Stimulated activated CD4-positive, alpha-beta T cell treated with anti-CD3 and anti-CD28 coated beads, TNF-alpha, amount 100 ng/mL, for 48 hours (primary cell): ENCODE measurements at places on chromosomes 3 and 15.

- no peak for DNase-seq
Observed at GRCh38 chr3:10322352-10322710, 1.4 kb upstream of the SEC13 start.

DNA sequence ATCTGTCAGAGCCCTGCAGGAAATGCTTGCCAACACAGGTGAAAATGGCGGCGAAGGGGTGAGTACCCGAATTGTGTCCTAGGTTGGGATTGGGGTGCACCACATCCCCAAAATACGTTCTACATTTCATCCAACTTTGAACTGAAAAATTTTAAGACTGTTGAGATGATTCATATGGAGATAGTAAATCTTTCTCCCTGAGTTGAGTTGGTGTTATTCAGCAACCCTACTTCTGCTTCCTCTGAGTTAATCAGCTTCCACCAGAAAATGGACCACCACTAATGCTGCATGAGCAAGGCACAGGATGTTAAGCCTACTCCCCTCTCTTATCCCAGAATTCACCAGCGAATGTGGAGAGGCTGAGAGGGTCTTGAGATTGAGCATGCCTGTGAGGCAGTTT is 192.9 kb downstream of the RYR3 start:
- no peak for DNase-seq

- DNase-seq: no peak
Observed at GRCh38 chr3:10973046-10973595, 19.4 kb upstream of the SLC6A1 start.

DNA sequence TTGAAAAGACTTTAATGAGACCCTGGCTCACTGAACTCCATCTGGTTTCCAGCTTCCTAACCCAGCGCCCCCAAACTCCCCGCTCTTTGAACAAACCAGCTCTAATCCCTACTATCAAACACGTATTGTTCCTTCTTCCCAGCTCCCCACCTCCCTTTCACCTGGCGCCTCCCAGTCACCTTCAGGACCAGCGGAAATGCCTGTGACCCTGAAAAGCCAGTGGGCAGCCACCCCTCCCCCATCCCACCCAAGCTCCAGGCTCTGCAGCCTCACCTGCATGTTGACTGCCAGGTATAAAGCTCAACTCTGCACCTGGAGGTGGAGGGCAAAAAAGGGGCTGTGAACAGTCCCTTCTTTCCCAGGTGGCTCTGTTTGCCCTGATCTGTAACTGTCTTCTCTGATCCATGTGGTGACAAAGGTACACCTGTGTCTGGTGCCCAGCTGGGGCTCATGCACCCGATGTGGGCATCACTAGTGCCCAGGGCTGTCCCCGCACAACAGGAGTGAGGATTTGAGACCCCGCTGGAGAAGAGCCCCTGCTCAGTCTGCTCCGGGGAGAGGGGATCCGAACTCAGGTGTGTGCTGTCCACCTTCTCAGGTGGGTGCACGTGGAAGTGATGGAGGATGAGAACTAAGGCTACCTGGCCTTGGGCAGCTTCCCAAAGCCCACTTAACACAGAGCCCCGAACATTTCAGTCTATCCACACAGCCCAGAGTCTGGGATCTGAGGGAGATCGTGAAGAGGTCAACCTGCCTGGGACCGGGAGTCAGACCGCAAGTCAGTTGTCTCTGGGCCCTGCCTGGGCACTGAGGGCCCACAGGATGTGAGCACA is 128.9 kb downstream of the NSMCE3 start:
- no peak for DNase-seq

DNA sequence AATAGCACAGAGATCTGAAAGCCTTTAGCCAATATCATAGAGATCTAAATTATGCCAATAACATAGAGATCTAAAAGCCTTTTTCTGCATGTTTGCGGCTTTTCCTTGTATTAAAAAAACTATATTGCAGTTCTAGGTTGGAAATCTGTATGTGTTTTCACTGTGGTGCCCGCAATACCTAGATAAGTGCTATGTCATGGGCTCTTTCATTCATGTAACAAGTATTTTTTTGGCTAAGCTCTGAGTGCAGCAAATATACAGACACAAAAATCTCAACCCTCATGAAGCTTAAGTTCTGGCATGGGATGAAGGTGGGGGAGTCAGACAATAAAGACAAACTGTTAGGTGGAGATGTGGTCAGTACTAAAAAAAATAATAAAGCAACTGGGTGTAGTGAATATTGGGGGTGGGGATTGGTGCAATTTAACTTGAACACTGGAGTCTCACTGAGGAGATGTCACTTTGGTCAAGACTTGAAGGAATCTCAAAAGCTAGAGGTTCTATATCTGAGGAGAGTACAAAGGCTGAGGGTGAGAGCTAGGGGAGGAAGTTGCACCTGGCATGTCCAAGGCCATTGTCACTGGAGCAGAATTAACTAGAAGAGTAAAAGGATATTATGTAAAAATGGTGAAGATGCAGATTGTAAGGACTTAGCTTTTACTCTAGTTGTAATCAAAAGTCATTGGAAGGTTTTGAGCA is 973 bp downstream of the BUB1B start:
- DNase-seq: no peak

DNA sequence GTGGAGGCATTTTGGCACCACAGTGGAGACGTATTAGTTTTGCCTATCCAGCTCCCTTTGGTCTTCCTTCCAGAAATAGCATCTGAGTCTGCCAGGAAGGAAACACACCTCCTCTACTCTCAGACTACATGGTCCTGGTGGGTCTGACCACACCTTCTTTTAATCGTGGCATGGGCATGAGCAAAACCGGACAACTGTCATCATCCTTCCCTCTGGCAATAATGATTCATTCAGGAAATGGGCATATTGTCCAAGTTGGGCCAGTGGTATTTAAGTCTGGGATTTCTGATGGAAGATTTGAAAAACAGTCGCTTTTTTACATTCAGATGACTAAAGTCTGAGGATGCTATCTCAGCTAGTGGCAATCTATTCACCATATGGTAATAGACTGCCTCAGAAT is 601.0 kb upstream of the ADAMTS9 start:
- no peak for DNase-seq

- no peak for DNase-seq
Observed at GRCh38 chr15:42576776-42577175, 1.4 kb downstream of the STARD9 start.

GRCh38 chr3:30984855-30985749 is 90.6 kb upstream of the GADL1 start:
- DNase-seq: no peak

- no peak for DNase-seq
Observed at GRCh38 chr3:134487406-134487805, 1.5 kb downstream of the CEP63 start.

DNA sequence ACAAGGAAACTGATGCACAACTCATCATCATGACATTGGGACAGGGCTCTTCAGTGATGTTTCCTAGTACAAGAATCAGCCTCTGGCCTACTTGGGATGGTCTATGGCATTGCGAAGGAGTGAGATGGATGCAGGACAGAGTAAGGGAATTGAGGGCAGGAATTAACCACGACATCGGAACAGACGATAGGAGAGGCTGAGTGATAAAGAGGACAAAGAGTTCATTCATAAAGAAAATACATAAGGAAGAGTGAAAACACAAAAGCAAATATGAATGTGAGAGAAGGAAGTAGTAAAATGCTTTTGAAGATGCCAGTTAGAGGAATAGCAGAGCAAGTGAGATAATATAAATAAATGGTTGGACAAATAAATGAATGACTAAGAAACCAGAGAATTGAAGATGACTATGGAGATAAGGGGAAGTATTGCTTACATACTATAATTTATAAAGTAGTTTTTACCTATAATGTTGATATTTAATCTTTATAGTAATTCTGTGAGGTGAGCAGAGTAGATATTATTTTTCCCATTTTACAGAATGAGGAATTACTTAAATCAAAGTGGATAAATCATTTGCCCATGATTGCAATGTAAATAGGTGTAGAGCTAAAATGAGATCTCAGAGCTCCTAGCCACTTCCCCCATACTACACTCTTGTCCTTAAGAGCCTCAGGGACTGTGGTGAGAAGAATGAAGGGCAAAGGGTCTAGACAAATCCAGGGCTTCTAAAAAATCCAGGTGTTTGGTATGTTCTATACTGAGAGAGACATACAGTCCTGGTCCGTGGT is 203.3 kb downstream of the DTWD1 start:
- no peak for DNase-seq

DNA sequence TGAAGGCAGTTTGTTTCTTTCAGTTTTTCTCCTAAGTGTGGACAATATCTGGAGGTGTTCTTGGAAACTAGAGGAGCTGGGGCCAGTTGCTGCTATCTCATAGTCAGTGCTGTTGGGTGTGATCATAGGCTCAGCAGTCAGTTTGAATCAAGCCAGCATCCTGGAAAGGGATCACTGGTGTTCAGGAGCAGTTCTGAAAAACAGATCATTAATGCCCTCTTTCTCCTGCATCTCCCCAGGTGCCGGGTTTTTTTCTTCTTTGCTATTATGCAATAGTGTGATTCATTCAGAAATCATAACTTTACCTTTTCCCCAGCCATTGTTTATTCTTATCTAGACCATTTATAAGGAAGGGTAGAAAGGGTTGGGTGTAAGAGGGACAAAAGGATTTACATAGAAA is 24.0 kb downstream of the LNP1 start:
- DNase-seq: no peak

DNA sequence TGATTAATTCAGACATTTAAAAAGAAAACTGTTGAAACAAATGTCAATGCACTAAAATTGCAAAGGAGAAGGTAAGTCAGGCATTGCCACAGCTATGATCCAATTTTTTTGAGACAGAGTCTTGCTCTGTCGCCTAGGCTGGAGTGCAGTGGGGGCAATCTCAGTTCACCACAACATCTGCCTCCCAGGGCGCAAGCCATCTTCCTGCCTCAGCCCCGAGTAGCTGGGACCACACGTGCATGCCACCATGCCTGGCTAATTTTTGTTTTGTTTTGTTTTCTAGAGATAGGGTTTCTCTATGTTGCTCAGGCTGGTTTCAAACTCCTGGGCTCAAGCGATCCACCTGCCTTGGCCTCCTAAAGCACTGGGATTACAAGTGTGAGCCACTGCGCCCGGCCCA is 117.6 kb downstream of the FMN1 start:
- DNase-seq: no peak

DNA sequence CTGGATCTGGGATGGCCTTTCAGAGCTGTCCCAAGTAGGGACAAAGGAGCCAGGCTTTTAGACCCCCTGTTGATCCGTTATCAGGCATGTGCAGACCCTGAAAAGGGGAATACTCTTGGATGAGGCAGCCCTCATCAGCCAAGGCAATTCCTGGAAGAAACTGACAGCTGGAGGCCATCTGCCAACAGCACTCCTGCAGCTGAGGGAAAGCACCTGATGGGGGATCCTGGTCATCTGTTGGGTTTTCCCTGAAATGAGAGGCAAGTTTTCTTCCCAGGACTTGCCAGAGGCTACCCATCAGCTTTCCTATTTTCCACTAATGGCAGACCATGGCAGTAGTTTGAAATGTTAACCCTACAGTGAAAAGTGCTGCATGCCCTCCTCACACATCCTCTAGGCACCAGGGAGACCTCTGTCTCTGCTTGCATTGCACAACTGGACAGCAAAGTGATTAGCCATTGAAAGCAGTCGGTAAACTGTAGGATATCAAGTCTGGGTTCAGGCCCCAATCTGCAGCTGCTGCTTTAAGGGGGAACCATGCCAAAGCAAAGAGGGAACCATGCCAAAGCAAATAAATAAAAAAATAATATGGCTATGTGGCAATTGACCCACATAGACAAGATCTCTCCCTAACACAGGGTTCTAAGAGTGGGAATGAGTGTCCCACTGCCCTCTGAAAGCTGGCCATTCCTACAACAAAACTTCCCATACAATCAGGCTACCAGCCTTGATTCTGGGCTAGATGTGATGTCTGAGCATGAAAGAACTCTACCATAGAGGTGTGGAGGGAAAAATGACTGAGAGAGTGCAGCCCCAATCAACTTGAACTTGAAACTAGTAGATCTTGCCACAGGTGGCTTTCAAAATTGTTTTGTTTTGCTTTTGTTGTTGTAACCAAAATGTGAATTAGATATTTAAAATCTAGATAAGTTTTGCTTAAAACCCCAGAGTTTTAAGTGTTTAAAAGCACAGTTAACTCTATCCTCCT is 232.0 kb upstream of the STT3B start:
- no peak for DNase-seq

GRCh38 chr3:11282250-11283138 is 10.3 kb downstream of the ATG7 start:
- DNase-seq: no peak

- no peak for DNase-seq
Observed at GRCh38 chr3:171230865-171231264, 204.3 kb upstream of the SLC2A2 start.

DNA sequence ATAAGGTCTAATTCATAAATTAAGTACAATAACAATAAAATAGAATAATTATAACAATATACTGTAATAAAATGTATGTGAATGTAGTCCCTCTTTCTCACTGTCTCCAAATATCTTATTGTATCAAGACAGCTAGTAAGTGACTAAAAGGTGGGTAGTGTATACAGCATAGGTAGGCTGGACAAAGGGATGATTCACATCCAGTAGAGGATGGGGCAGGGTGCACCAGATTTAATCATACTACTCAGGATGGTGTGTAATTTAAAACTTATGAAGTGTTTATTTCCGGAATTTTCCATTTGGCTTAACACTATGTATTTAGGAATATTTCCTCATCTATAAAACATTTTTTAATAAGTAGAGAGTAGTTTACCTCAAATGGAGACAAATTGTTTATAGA is 876.1 kb upstream of the CADM2 start:
- DNase-seq: no peak

- no peak for DNase-seq
Observed at GRCh38 chr3:12759097-12759679, at the start of gene TMEM40. Gene TMEM40 (minus strand): TSS chr3:12759259. CDS start chr3:12749832, 9,427 bp downstream.
